ENCODE measurements at places on chromosomes 1 and 21.

- no peaks in the 10 kb centered on the region for H3K4me1 ChIP-seq
- H3K4me3 ChIP-seq, result no peak overlapping the region
- H3K27ac ChIP-seq, result no peak overlapping the region
- DNase-seq, result no peak
- H3K27me3 ChIP-seq, result no peaks in the 10 kb centered on the region
These were observed 47.9 kb upstream of the PRKACB start for GRCh38 chr1:84096176-84096575.

DNA sequence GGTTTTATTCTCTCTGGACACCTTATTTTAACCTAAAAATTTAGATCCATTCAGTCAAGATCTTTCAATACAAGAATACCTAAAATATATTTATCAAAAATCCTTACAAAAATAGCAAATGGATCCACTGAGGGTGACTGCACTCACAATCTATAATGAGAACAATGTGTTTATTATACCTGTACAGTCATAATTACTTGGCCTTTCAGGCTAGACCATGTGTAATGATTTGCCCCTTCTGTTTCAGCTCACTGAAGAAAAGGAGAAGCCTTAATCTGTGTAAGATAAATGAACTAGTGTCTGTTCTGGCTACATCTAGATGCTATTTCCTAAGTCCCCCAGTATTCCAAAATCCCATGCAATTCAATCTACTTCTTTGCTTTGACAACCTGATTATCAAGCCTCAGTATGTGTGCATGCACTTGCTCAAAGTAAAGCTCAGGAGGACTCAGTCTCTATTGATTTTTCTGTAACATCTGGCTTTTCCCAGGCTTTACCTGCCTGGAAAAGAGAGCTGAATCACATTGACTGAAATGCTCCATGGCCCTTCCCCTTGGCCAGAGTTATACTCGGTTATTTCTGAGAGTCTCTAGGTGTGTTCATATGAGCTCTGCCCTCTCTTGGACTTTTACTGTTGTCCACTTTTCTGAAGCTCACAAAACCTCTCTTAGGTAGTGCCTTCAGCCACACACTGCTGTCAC, 27.6 kb downstream of the CRP start:
- H3K27ac ChIP-seq, result no peak overlapping the region
- no peak for DNase-seq
- H3K36me3 ChIP-seq, result no peaks in the 10 kb centered on the region
- no peak overlapping the region for H3K4me3 ChIP-seq

- H3K4me3 ChIP-seq, result peak overlapping the region; percentile 91
- no peaks in the 10 kb centered on the region for H3K36me3 ChIP-seq
- H3K4me1 ChIP-seq, result peaks cover 30% of the 10 kb centered on the region
- H3K27me3 ChIP-seq, result no peaks in the 10 kb centered on the region
These were observed 3.6 kb downstream of the EFNA1 start for GRCh38 chr1:155131285-155131684.

GRCh38 chr1:40362699-40363098, 10.8 kb upstream of the SMAP2 start:
- H3K36me3 ChIP-seq, result no peaks in the 10 kb centered on the region
- DNase-seq, result no peak
- H3K4me1 ChIP-seq, result no peaks in the 10 kb centered on the region
- no peaks in the 10 kb centered on the region for H3K27me3 ChIP-seq
- H3K4me3 ChIP-seq, result no peak overlapping the region
- H3K27ac ChIP-seq, result no peak overlapping the region

- H3K4me1 ChIP-seq, result peaks cover 53% of the 10 kb centered on the region
- no peaks in the 10 kb centered on the region for H3K36me3 ChIP-seq
- H3K27me3 ChIP-seq, result no peaks in the 10 kb centered on the region
These were observed 904 bp upstream of the PRDX6 start for GRCh38 chr1:173476197-173476664.

- no peak overlapping the region for H3K4me3 ChIP-seq
- no peak for DNase-seq
- no peak overlapping the region for H3K27ac ChIP-seq
- H3K4me1 ChIP-seq, result peaks cover 67% of the 10 kb centered on the region
- H3K36me3 ChIP-seq, result no peaks in the 10 kb centered on the region
These were observed 1.5 kb downstream of the QSOX1 start for GRCh38 chr1:180156201-180156600.

DNA sequence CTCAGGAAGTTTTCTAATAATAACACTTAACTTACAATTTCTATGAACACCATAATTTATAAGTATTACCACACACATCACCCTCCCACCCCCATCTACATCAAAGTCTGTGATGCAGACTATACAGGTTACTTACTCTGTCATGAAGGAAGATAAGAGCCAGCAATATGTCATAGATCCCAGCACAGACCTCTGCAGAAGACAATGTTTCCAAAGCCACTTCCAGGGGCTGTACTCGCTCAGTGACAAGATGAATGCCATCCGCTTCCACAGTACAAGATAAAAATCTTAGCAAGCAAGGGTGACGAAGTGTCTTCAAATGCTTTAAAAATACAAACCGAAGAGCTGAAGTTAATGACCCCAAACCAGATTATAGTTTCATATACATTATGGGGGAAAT, 15.2 kb downstream of the SCYL3 start:
- DNase-seq, result no peak
- no peaks in the 10 kb centered on the region for H3K4me1 ChIP-seq
- no peaks in the 10 kb centered on the region for H3K27me3 ChIP-seq
- H3K36me3 ChIP-seq, result peaks cover 72% of the 10 kb centered on the region
- H3K4me3 ChIP-seq, result no peak overlapping the region
- H3K27ac ChIP-seq, result no peak overlapping the region

DNA sequence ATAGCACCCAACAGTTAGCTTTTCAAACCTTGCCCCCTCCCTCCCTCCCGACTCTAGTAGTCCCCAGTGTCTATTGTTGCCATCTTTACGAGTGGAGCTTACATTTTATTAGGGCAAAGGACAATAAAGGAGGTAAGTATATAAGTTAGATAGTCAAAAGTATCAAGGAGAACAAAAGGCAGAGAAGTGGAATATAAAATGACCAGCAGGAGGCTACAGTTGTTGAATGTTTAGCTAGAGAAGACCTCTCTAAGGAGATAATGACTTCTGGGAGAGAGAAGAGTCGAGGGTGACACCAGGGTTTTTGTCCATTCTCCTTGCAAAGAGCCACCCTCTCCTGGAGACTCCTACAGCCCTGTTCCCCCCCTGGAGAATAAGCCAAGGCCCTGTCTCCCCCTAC, 48.7 kb downstream of the SYT6 start:
- no peak for DNase-seq
- no peaks in the 10 kb centered on the region for H3K4me1 ChIP-seq
- H3K4me3 ChIP-seq, result no peak overlapping the region
- H3K27ac ChIP-seq, result no peak overlapping the region
- no peaks in the 10 kb centered on the region for H3K36me3 ChIP-seq

- no peaks in the 10 kb centered on the region for H3K27me3 ChIP-seq
- H3K4me1 ChIP-seq, result peaks cover 9% of the 10 kb centered on the region
- no peaks in the 10 kb centered on the region for H3K36me3 ChIP-seq
- DNase-seq, result no peak
- peak overlapping the region; percentile 96 for H3K27ac ChIP-seq
These were observed 1.4 kb downstream of the HS2ST1 start for GRCh38 chr1:86915737-86916235.

- no peak within 1 kb of the TSS for H3K27ac ChIP-seq
- no peak within 1 kb of the TSS for H3K4me3 ChIP-seq
- H3K27me3 ChIP-seq, result no peaks in the 10 kb centered on the region
- H3K4me1 ChIP-seq, result no peaks in the 10 kb centered on the region
These were observed at the start of gene CFAP126 for GRCh38 chr1:161367684-161368400. Gene CFAP126 (minus strand): TSS chr1:161367876. CDS start chr1:161367868, 8 bp downstream.

DNA sequence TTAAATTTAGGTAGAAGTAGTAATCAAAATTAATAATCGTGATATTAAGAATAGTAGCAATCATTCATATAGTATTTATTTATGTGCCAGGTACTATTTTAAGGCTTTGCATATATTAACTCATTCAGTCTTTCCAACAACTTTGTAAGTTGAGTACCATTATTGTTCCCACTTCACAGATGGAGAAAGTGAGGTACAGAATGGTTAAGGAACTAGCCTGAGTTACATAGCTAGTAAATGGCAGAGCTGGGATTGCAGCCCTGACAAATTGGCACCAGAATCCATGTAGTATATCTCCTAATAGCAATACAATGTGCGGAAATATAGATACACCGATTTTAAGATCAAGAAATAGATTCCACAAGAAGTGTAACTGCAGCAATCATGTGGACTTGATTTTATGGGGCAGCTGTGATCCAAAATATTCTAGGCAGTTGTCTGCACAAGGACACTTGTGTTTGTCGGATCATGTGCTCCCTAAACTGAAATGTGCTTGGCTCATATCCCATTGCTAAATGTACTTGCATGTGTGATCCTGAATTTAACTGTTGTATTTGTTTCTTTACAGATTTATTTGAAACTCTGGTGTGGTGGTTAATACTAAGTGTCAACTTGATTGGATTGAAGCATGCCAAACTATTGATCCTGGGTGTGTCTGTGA, 5.8 kb upstream of the GTF2B start:
- H3K4me3 ChIP-seq, result no peak overlapping the region
- no peak overlapping the region for H3K27ac ChIP-seq
- no peaks in the 10 kb centered on the region for H3K27me3 ChIP-seq
- H3K36me3 ChIP-seq, result no peaks in the 10 kb centered on the region
- no peaks in the 10 kb centered on the region for H3K4me1 ChIP-seq

GRCh38 chr1:97137862-97138514, 416.4 kb downstream of the PTBP2 start:
- peak overlapping the region; percentile 49 for H3K4me3 ChIP-seq
- peaks cover 8% of the 10 kb centered on the region for H3K4me1 ChIP-seq
- H3K27ac ChIP-seq, result no peak overlapping the region
- H3K27me3 ChIP-seq, result no peaks in the 10 kb centered on the region

DNA sequence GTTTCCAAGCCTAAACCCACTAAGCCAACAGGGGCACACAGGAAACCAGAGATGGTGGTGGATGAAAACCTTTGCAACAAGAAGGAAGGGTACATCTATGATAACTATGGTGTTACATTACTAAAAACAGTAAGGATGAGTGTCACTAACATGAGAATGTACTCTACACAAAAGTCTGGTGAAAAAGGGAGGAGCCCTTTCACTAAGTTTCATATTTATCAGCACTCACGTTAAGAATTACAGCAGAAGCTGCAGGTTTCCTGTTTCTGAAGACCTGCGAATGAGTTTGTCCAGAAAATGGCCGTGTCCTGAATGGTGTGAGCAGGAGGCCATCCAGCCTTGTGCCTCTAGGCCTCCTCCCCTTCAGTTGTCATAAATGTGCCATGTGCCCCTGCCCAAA, 17.8 kb downstream of the ABCG1 start:
- H3K27ac ChIP-seq, result peak overlapping the region; percentile 76
- peaks cover 51% of the 10 kb centered on the region for H3K4me1 ChIP-seq
- H3K36me3 ChIP-seq, result no peaks in the 10 kb centered on the region
- no peak overlapping the region for H3K4me3 ChIP-seq
- DNase-seq, result no peak
- H3K27me3 ChIP-seq, result no peaks in the 10 kb centered on the region

DNA sequence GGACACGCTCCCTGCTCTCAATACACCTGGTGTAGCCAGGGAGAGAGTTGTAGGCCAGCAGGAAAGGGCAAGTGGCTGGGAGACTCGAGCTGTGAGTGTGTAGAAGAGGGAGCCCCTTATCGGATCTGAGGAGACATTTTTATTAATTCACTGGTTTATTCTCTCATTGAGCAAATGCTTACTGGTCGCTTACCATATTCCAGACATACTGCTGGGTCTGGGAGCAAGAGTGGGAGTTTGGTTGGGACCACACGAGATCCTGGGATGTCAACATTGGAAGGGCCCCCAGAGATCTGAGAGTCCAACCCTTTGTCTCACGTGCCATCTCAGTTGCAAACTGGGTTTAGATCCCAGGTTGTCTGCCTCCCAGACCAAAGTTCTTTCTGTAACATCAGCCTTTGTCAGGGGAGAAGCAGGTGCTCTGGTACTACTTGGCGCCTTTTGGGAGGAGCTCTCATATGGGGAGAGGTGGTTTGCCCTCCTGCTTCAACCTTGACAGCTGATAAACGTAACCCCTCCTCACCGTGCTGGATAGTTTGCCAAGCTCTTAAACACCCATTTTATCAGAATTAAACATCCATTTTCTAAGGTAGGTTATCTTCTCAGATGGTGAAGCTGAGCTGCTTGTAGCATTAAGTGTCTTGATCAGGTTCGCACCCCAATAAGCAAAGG, 742 bp downstream of the TMEM222 start:
- H3K36me3 ChIP-seq, result peaks cover 34% of the 10 kb centered on the region
- peaks cover 56% of the 10 kb centered on the region for H3K4me1 ChIP-seq
- H3K27ac ChIP-seq, result peak overlapping the region; percentile 88
- no peaks in the 10 kb centered on the region for H3K27me3 ChIP-seq
- H3K4me3 ChIP-seq, result peak overlapping the region; percentile 77
- no peak for DNase-seq

GRCh38 chr1:119539636-119540035, 32.6 kb downstream of the HSD3B1 start:
- H3K27me3 ChIP-seq, result no peaks in the 10 kb centered on the region
- H3K36me3 ChIP-seq, result no peaks in the 10 kb centered on the region
- H3K27ac ChIP-seq, result no peak overlapping the region
- H3K4me3 ChIP-seq, result no peak overlapping the region
- H3K4me1 ChIP-seq, result no peaks in the 10 kb centered on the region

DNA sequence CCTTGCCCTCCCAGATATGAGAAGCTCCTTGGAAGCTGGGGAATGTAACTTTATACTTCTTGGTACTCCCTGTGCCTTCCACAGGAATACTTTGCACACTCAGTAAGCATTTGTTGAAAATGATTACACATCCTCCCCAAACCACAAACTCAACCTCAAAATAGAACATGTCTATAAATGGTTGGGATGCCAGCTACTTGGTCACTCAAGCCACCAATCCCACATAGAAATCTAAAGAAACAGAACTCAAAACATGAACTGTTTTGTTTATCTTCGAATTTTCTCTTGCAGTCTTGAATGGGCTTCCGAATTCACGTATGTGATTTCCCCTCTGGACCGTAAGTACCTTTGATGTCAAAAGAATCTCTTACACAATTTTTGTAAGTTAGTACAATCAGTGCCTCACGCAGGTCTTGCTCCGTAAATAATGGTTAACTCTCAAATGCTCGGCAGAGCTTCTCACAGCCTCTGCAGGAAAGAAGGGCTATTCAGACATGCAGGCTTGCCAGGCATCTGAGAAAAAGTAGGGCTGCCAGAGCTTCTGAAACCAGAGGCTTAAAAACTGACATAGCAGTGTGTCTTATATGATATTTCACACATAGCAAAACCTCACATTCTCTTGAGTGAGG, 26.9 kb downstream of the SORT1 start:
- no peak for DNase-seq
- H3K27me3 ChIP-seq, result no peaks in the 10 kb centered on the region
- peak overlapping the region; percentile 83 for H3K27ac ChIP-seq
- no peak overlapping the region for H3K4me3 ChIP-seq
- H3K36me3 ChIP-seq, result peaks cover 19% of the 10 kb centered on the region

GRCh38 chr1:186780076-186780475, 48.7 kb upstream of the PLA2G4A start:
- no peak overlapping the region for H3K4me3 ChIP-seq
- no peaks in the 10 kb centered on the region for H3K36me3 ChIP-seq
- no peaks in the 10 kb centered on the region for H3K27me3 ChIP-seq

DNA sequence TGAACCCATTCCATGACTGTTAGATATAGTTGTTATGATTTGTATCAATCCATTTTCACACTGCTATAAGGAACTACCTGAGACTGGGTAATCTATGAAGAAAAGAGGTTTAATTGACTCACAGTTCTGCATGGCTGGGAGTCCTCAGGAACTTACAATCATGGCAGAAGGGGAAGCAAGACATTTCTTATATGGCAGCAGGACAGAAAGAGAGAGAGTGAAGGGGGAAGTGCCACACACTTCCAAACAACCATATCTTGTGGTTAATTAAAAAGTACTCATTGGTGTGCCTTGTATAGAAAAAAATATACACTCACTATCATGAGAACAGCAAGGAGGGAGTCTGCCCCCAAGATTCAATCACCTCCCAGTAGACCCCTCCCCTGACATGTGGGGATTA, 137.6 kb upstream of the NBPF11 start:
- no peak overlapping the region for H3K4me3 ChIP-seq
- no peaks in the 10 kb centered on the region for H3K36me3 ChIP-seq
- no peaks in the 10 kb centered on the region for H3K4me1 ChIP-seq
- no peaks in the 10 kb centered on the region for H3K27me3 ChIP-seq
- DNase-seq, result no peak

Data from heart left ventricle (tissue), 16 donors.